Stimulated activated CD8-positive, alpha-beta memory T cell treated with anti-CD3 and anti-CD28 coated beads, Interleukin-4, amount 100 ng/mL, for 1 hour (primary cell): ENCODE measurements at places on chromosomes 6 and 20.
A peak's percentile ranks its signal among the peaks of the same experiment; 100 is the strongest.

GRCh38 chr6:43682724-43683429 is 4.7 kb downstream of the MRPS18A start:
- no peak for DNase-seq

- no peak for DNase-seq
Observed at GRCh38 chr20:1813674-1814635, 81.3 kb upstream of the SIRPA start.

DNA sequence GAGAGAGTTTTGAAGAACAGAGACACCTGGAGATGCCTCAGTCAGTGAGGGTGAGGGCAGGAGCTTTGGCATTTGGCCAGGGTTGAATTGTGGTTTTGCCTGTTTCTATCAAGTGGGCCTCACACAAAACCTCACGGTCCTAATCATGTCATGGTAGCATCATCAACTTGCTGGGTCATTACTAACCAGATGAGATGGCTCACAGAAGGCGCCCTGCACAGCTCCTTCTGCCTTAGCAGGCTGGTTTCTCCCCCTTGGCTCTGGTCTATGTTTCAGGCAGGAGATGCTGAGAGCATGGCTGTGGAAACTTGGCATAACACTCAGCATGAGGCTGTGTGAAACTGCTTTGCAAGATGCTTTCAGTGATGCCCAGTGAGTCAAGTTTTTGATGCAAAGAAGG is 99.3 kb downstream of the LRRC1 start:
- no peak for DNase-seq

DNA sequence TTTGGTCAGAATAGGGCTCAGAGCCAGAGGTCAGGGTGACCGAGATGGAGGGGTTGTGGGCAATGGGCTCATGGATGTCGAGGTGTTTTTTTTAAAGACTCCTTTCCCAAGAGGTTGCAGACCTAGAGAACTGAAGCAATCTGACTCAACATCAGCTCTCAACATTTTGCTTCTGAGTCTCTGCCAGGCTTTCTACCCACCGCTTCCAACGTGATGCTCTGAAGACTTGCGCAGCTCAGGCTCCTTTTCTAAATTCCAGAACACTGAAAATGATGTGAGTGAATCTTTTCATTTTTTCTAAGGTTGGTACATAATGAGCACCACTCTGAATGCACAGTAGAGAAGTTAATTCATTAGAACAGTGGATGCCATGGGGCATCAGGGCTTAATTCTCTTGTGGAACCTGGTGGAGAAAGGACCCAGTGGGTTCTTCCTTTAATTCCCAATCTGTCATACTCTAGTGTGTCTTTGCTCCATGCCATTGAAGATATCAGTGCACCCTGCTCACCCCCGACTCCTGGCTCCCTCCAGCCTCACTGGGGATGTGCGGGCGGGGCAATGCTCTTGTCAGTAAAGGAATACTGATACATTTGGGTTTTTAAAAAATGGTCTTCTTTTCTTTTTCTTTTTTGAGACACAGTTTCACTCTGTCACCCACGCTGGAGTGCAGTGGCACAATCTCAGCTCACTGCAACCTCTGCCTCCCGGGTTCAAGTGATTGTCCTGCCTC is 17.0 kb upstream of the KIF13A start:
- no peak for DNase-seq

DNA sequence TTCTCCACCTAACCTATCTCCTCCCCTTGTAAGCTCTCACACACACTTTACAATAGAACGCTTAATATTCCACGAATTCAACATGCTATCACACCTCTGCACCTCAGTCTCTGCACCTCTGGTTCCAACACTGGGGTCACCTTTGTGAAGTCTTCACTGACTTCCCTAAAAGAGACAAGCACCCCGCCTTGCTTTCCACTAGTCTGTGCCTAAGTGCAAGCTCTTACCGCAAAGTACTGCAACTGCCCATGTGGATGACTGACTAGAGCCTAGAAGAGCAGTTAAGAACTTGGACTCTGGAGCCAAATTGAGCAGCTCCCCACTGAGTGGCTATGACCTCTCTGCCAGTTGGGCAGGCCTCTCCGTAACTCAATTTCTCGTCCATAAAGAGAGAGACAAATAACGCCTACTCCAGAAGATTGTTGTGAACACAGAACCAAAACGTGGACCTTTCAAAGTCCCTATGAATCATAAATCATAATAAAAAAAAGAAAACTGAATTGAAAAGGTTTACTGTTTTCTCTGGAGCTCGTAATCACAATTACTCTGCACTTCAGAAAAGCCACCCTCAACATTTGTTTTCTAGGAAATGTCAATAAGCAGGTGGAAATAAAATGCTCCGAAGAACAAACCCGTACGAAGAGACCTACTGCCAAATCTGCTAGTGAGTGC is 1.2 kb downstream of the IFNGR1 start:
- DNase-seq = no peak

DNA sequence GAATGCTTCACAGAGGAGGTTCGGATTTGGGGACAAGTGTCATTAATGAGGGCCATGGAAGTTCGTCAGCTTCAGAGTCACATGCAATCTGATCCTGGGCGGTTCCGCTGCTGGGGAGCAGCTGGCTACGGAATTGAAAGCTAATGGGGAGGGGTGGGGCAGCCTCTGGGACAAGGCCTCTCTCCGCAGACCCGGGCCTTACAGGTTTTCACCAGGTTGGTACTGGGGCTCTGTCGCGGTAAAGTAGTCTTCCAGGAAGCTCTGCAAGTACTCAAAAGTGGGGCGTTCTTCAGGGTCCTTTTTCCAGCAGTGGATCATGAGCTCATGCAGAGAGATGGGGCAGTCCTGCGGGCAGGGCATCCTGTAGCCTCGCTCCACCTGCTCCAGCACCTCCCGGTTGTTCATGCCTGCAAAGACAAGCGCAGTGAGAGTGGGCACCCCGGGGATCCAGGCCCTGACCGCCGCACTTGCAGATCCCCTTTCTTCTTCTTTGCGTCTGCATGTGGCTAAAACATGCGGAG is 55.9 kb upstream of the TRAF3IP2 start:
- DNase-seq = no peak

- no peak for DNase-seq
Observed at GRCh38 chr20:59371431-59371830, 71.0 kb downstream of the EDN3 start.

DNA sequence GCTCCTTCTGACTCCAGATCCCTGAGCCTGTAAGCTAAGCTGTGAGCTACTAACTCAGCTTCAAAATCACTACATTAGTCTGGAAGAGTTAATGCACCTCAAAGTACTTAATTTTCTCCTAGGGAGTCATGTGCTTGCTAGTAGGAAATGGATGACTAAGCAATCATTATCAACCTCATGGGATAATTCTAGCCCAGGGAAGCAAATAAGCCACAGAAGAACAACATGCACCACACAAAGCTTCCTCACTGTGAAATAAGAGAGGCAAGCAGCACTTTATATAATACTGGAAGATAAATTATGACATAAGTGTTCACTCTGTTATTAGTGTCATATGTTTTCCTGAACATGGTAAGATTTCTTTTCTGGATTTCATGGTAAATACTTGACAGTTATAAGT is 57.9 kb upstream of the RCAN2 start:
- no peak for DNase-seq

DNA sequence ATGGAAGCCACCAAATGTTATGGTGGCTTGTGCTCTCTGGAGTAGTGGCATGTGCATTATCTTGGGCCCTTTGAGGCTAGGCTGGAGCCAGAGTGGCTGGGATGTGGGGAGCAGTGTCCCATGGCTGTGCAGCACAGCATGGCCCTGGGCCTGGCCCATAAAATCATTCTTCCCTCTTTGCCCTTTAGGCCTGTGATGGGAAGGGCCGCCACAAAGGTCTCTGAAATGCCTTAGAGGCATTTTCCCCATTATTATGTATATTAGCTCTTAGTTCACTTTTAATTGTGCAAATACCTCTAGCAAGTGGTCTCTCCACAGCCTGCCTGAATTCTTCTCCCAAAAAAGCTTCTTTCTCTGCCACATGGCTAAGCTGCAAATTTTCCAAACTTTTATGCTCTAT is 297.3 kb upstream of the IRAK1BP1 start:
- no peak for DNase-seq

- DNase-seq = no peak
Observed at GRCh38 chr6:19465760-19466159, 371.4 kb upstream of the ID4 start.

GRCh38 chr6:13250703-13251102 is 77.6 kb downstream of the TBC1D7 start:
- no peak for DNase-seq

DNA sequence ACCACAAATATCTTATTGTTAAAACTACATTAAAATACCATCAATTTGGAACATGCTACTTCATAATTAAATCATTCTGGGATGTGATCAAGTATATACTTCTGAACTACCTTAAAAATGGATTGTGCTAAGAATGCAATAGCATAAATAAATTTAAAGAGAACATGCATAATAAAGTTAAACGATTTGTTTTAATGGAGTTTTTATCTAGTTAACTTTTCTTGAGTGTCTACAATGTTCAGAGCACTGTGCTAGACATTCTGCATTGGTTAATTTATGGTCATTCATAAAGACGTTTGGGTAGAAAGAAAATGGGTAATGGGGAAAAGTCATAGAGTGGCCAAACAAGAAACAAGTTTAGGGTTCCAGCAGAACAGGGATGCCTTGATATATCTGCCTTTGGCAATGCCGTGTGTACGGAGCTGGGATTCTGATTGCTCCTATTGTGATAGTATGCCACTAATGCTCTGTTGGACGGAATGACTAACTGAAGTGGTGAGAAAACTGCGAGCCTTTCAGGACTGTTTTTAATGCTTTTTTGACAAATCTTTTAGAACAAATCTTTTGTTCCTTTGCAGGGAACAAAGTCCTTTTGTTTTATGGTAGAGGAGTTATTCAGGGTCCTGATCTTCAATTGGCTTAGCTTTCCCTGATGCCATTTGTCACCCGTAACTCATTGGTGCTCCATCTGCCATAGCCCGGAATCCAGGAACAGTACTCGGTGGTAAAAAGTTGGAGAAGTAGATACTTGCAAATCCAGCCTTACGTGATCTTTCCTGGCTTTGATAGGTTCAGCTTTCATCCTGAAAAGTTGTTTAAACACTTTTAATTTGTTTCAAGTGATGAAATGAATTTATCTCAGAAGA is 162.6 kb downstream of the BCKDHB start:
- no peak for DNase-seq

- DNase-seq = no peak
Observed at GRCh38 chr6:31058128-31058894, 48.0 kb downstream of the MUC22 start.

- DNase-seq = no peak
Observed at GRCh38 chr6:139473731-139474130, 99.3 kb upstream of the CITED2 start.

DNA sequence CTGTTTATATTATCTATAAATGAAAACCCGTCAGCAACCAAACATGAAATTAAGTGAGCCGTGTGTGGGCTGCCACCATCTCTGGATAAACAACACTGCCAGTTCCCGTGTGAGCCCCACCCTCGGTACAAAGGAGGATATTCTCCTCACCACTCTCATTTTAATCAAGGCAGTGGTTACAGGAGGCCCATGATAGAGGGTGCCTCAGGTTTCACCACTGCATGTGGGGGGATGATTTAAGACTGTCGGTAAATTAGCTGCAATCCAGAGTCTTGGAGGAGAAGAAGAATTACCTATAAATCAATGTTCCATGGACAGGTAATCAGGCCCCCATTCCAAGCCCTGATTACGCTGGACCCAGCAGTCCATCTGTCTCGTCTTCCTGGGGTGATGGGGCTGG is 361.6 kb upstream of the SULF2 start:
- no peak for DNase-seq

GRCh38 chr20:63653974-63654668 is 897 bp upstream of the STMN3 start:
- DNase-seq = no peak

GRCh38 chr6:44653761-44654218 is 266.3 kb downstream of the CDC5L start:
- DNase-seq = no peak

GRCh38 chr6:116948533-116949304 is 71.7 kb downstream of the RFX6 start:
- no peak for DNase-seq

GRCh38 chr20:4120921-4121321 is 105.6 kb upstream of the RNF24 start:
- DNase-seq = no peak

- peak; percentile 3 for DNase-seq
Observed at GRCh38 chr6:43308101-43308989, at the start of gene CRIP3. Gene CRIP3 (minus strand): TSS chr6:43308826. CDS start chr6:43308792, 34 bp downstream.

GRCh38 chr6:117906958-117907600 is at the start of gene SLC35F1:
Gene SLC35F1 (plus strand): TSS chr6:117907264.
- no peak for DNase-seq

DNA sequence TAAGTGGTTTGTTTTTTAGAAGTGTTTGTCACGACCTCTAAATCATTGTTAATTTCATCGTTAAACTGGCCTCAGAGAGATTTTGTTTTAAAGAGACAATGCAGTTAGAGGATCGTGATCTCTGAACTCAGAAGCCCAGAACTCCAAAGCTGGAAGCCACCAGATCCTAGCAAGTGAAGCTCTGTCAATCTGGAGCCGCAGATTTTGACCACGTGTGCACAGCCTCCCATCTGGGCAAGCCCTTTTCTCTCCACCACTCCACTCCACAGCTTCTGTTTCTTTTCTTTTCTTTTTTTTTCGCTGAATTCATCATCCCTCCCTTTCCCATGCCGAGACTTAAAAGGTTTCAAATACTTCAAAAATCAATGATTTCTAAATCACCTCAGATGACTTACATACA is 142.2 kb upstream of the ESR1 start:
- no peak for DNase-seq

GRCh38 chr20:62854121-62854520 is 7.5 kb downstream of the TCFL5 start:
- no peak for DNase-seq

DNA sequence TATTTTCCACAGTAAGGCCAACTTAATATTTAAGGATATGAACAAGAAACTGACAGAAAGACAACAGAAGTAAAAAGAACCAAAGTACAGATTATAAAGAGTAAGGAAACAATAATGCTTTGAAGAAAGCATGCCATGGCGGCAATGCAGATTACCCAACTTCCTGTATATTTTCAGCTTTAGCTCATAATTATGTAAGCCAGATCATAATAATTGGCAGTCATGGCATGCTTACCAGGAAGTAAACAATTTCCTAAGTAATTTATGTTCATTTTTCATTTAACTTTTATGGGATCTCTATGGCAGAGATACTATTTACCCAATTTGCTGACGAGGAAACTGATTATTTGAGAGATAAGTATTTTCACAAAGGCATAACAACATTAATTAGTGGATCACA is 988.7 kb downstream of the HACE1 start:
- no peak for DNase-seq

DNA sequence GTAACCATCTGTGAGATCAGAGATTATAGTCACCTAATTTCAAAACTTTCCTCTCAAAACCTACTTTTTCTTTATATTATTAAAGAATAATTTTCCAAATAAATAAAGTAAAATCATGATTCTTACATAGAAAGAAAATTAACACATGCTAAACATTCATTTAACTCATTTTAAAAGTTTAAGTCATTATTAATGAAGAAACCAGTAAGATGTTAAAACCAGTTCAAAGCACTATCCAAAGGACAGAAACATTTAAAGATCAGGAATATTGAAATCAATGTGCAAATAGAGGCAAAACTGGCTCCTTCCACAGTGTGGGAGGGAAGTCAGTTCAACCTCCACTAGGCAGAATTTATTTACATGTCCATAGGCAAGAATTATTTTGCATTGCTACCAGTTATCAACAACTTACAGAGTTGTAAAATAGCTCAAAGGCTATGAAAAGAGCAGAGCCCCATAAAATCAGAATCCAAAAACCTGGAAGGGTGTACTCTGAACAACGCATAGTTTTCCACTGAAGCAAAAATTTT is 146.9 kb downstream of the KHDC1L start:
- DNase-seq = no peak

GRCh38 chr6:136181861-136182260 is 68.2 kb downstream of the MTFR2 start:
- no peak for DNase-seq
